ENCODE measurements at places on chromosomes 6 and 20.

DNA sequence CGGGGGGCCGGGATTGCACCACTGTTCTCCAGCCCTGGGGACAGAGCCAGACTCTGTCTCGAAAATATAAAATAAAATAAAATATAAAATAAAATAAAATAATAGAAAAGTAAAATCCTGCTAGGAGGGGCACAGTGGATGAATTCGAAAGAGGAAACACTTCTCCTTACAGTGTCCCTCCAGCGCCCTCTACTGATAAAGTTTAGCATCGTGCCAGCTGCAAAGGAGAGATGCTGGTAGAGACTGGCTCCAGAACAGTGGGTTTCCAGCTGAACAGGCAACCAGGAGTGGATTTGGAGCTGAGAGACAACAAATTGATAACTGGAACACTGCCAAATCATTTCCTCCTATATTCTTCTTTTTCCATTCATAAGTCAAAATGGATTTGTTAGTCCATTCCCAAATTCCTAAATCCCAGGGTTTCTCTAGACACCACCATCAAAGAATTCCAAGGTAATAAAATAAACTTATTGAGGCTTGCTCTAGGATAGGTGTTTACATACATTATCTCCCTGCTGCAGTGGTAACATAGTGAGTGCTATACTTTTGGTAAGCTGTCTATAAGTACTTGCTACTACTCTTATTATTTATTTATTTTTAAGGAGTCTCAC is 31.7 kb upstream of the TBPL1 start:
- DNase-seq, result peak; percentile 75

- no peak for DNase-seq
Observed at GRCh38 chr20:43909211-43909610, 5.4 kb upstream of the TOX2 start.

DNA sequence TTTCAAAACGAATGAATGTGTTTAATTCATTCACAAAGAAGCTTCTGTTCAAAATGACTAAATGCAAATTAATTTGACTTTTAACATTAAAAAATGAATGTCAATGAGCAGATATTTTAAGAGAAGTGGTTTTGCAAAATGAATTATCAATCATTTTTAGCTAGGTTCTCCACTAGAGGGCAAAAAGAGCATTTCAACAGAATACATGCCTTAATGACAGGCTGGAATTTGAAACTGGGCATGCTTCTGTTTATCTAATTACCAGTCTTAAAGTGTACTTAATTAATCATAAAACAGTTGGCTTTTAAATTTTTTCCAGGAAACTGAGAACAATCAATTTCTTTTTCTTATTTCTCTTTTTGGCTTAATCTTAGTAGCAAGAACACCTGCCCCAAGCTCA is 63.8 kb upstream of the TINAG start:
- no peak for DNase-seq

DNA sequence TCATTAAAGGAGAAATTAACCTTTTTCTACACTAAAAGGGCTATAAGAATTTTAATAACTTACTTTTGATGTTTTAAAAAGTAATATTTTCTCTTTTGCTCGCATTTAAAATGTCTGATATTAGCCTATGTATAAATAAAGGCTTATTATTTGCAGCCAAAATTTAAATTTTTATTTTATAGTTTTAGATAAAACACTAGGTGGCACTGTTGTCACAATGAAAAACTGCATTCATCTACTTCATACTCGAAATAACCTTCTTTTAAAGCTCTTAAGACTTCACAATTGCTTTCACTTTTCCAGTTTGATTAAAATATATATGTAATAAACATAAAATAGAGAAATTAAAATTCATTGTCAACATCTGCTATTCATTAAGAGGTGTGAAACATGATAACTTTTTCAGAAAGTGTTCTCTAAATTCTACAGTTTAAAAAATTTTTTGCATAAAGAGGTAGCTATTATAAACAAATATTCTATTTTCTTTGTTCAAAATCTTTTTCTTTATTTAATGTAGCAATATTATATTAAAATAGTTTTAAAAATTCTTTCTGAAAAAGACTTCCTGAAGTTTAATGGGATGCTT is 78.8 kb upstream of the DEFB112 start:
- DNase-seq, result no peak

DNA sequence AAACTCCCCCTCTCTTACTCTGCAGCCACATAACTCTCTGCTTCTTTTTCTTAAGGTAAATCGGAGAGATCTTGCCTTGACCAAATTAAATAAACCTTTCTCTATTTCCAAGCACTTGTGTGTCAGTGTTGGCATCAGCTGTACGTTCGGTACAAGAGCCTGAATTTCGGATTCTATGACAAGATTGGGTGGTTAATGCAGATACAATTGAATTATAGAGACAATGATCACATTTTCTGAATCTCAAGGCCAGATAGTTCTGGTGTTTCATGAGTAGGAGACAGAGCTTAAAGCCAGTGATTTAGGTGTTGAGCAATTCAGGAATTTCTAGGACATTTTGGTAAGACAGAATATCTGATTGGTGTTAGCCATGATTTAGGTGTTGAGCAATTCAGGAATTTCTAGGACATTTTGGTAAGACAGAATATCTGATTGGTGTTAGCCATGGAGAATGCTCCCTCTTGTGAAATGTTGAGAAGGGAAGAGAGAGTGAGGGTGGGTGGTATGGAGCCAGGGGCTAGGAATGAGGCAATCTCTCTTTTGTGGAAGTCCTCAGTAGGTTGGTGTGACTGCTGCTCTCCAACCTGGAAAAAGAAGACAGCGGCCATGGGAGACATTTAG is 5.1 kb downstream of the SPINT3 start:
- no peak for DNase-seq

Measured in NCI-H2107 (cell line).